ENCODE measurements at places on chromosomes 13 and 19. TPM values are rescaled to one million over a fixed set of nuclear protein-coding genes. Genes with fewer than 3 reads are reported as not detected.

GRCh38 chr13:75800545-75800944, 164.4 kb downstream of the LMO7 start:
- no peak for DNase-seq

METTL21C gene
- total RNA-seq, result not detected

DNA sequence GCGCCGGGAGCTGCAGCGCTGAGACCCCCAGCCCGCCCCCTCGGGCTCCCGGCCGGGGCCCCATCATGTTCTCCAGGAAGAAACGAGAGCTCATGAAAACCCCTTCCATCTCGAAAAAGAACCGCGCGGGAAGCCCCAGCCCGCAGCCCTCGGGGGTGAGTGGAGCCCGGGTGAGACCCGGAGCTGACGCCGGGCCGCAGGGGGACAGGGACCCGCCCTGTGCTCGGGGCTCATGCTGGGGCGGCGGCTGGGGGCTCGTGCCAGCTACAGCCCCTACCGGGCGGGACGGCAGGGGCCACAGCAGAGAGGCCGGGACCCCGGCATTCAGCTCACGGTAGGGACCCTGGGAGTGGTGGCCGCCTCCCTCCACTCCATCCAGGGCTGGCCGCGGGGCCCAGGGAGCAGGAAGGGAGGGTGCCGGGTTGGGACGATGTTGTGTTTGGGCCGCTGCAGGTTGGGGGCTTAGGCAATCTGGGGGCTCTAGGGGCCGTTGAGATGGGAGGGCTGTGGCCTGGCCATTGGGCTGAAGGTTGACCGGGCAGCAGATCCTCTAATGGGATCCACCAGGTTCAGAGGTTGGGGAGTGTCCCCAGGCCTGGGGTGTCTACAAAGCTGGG, 482 bp downstream of the ARHGAP45 start:
- no peak for DNase-seq

EHD2 gene
- total RNA-seq, result 10.8 TPM

- peak; percentile 54 for DNase-seq
Measured at GRCh38 chr13:97113231-97114001, 108.7 kb upstream of the MBNL2 start.

DNA sequence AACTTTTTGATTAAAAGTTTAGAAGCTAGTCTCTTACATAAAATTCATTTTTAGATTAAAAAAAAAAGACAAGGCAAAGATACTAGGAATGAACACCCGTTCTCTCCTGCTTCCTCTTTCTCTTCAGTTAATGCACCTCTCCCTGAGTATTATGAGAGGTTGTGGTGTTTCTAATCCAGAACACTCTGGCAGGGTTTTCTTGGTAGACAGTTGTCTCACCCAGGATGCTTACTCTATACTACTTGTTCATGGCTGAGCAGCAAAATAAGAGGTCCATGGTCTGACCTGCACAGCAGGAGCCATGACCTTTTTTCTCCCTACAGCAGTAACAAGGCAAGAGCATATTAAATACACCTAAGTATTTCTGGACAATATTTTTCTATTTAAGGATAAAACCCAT, 62.0 kb downstream of the MICU2 start:
- DNase-seq, result no peak

DNA sequence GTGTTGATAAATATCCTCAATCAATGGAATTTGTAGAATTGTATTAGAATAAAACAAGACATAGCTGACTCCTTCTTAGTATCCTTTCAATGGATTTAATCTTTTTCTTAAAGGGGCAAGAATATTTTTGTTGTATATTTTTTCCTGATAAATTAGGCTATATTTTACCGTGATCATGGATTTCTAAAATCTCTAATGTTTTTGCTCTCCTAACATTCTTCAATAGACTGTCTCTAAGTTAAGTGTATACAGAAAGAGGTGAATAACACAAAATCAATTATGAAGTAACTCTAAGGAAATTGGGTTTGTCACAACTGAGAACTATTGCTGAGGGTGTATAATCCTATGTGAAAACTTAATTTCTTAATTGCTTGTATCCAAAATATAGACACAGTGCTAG, at the start of gene OR7E24:
Gene OR7E24, plus strand, starts transcription at position 301 of the 400 bp plus-strand sequence. CDS start 114 bp downstream, outside the sequence.
- DNase-seq, result no peak

GRCh38 chr19:5002143-5002542, 33.2 kb downstream of the KDM4B start:
- no peak for DNase-seq

ZNF529 gene
- total RNA-seq, result 14.6 TPM

MAU2 gene
- total RNA-seq, result 64.1 TPM

GRCh38 chr13:91572944-91573598, 174.7 kb downstream of the GPC5 start:
- no peak for DNase-seq

- no peak for DNase-seq
Measured at GRCh38 chr19:5825178-5825577, 14.3 kb downstream of the FUT6 start.

DNA sequence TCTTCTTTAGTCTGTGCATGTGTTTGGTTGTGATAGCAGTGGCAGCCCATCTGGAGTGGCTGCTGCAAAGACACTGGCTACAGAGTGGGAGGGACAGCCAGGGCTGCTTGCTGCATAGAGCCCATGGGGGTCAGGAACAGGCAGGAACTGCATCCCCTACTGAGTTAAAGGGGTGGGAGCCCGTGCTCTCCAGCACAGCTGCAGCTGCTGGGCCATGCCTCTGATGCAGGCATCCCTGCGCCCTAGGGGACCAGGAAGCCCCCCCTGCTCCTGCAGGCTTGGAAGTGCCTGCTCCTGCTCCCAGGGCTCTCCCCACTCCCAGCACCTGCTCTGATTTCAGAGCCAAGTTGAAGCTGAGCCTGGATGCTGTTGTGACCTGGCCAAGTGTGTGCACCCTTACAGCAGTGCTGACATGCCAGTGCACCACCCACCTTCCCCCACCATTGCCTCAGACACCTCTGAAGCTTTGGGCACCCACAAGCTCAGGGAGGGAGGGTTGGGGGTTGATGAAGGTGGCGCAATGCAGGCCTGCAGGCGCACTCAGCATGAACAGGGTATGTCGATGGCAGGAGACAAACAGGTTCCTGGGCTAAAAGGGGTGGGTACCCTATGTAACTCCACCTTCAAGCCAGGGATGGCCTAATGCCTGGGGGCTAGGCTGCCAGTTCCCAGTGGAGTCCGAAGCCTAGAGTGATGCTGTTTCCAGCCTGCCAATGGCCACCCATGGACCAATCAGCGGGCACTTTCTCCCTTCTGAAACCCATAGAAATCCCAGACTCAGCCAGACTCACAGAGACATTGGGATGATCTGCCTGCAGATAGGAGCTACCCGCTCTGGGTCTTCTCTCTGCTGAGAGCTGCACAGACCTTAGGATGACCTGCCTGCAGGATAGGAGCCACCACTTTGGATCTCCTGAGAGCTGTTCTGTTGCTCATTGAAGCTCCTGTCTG, 919.9 kb upstream of the MIR17HG start:
- peak; percentile 54 for DNase-seq

DNA sequence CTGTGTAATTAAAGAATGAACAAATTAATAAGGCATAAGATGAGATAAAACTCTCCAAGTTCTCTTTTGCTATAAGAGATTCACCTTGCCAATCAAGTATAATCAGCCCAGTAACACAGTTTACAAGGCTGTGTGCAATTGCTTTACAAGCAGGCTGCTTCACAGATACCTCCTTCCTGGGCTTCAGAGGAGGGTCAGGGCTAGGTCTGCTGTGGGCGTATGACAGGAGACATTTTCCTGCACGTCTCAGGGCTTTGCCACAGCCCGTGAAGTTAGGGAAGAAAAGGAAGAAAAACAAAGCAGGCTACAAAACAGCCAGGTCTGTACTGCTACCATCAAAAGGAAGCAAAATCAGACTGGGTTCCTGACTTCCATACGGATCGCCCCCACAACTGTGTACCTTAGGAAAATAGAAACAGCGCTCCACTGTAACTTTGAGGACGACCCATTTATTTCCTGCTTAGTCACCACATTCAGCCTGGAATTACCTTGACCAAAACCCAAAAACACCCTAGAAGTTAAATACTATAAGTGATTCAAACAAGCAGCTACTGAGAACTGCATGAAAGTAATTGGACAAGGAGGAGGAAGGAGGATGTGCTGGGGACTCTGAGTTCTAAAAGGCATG, 12.4 kb downstream of the EFNB2 start:
- no peak for DNase-seq

DNA sequence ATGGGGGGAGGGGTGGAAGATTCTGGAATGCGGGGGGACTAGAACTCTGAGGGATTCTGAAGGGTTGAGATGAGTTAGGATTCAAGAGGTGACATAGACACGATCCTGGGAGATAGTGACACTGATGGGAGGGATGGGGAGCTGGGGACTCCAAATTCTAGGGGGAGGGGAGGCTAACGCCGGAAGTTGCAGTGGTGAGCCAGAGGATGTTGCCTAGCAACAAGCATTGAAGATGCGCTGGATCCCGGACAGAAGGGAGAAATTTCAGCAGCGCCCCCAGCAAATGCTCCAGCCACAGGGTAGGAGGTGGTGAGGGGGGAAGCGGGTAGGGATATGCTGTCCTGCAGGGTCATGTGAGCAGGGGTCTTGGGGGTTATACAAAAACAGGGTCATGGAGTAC, 6.9 kb upstream of the LTBP4 start:
- no peak for DNase-seq

GRCh38 chr13:95038949-95039348, 262.3 kb downstream of the ABCC4 start:
- DNase-seq, result no peak

- DNase-seq, result no peak
Measured at GRCh38 chr13:49450105-49450819, 6.2 kb downstream of the SETDB2 start.

GRCh38 chr13:79778741-79779460, 297.9 kb downstream of the NDFIP2 start:
- DNase-seq, result no peak

DNA sequence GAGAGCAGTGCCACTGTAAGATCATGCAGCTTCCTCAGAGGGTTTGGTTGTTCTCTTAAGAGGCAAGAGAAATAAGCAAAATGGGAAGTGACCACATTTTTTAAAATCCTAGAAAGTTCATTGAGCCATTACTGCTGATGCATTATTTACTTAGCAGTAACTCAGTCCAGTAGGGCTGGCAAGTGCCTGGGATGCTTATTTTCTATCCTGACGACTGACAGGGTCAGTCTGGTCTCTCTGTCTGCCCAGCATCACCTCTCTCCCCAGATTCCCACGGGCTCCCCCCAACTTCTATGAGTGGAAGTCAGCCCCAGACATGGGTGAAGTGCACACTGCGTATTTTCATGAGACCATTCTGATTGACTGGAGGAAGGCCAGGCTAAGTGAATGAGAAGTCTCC, 10.4 kb downstream of the SHISA2 start:
- no peak for DNase-seq

GRIN3B gene
- 2.4 TPM for total RNA-seq

DNA sequence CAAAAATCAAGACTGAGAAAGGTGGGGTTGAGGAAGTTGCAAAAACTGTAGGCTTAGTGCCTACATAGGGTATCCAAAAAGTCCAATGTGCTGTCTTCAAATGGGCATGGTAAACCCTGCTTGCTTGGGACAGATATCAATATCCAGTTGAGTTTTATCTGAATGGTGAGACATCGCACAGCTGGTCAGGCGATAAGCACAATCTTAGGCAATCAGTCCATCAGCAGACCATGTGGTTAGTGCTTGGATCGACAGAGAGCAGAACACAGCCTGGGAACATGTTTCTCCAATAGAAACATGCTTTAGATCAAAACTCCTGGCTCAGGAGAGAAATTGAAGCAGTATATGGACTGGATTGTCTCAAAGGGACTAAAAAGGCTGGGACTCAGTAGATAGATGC, 151.3 kb upstream of the IPO5 start:
- DNase-seq, result no peak

DNA sequence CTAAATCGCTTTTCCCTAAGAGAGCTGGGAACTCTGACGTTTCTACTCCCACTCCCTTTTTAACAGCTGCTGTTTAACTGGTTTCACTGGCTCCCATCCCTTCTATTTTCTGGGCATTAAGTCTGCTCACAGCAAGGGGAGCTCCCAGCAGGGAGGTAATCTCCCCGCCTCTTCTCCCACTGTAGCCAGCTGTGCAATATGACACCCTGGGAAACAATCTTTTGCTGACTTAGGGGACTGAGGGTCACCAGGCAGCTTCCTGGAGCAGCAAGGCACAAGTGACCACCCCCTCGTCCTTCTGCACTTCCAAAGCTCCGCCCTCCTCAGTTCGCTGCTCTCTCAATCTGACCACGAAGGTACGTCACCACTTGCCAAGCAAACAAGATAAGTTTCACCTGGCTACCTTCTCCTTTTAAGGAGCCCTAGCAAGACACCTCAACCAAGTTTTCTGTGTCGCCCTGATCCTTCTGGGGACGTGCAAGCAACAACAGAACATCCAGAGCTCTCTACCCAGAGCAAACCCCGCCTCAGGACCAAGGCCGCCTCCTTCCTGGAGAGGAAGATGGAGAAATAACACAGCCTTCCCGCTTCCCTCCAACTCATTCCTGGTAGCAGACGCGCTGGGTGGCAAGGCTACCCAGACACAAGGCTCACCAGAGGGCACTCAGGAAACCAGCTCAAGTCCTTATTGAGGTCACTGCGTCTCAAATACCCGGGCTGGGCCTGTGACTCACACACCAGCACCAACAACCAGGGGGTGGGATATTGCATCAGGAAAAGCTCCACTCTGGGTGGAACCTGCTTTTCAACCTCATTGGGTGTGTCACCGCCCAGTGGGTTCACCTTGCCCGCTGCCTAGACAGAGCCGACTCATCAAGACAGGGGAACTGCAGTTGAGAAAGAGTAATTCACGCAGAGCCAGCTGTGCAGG, 92.4 kb downstream of the STK24 start:
- peak; percentile 94 for DNase-seq

DNA sequence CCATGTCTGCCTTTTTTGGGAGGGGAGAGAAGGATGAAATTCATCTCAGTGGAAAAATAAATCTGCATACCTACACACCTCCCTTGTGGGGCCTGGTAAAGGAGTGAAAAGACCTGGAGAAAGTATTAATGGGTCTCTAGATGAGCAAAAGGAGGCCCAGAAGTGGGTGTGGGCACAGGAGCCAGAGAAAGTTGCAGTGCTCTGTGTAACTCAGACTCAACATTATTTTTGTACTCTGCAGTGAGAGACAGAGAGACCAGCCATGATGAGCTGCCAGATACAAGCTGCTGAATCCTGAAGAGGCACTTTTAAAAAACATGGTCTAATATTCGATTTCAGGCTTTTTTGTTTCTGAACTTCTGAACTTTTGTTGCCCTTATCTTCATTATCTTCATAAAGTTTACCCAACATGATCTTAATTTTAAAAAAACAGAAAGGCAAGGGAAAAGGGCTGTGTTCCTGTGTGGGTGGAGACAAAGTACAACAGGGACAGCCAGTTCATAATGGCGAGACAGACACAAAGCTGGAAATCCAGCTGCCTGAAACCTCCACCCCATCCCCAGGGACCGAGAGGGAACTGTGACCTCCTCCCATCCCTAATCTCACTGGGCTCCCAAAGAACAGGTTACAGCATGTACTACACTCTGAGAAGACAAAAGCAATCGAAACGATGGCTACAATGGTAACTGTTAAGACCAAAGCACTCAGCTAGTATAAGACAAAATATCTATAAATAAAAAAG, 77.2 kb downstream of the KLF12 start:
- DNase-seq, result no peak

- no peak for DNase-seq
Measured at GRCh38 chr13:28558567-28558966, 63.6 kb upstream of the FLT1 start.

All from endodermal cell (in vitro differentiated cells).